Amniotic epithelial cell (primary cell): ENCODE measurements at places on chromosomes 6 and 20.

- no peak for DNase-seq
Observed at GRCh38 chr6:89069536-89070163, 10.9 kb upstream of the PNRC1 start.

- DNase-seq, result no peak
Observed at GRCh38 chr6:14447240-14447639, 329.7 kb downstream of the CD83 start.

DNA sequence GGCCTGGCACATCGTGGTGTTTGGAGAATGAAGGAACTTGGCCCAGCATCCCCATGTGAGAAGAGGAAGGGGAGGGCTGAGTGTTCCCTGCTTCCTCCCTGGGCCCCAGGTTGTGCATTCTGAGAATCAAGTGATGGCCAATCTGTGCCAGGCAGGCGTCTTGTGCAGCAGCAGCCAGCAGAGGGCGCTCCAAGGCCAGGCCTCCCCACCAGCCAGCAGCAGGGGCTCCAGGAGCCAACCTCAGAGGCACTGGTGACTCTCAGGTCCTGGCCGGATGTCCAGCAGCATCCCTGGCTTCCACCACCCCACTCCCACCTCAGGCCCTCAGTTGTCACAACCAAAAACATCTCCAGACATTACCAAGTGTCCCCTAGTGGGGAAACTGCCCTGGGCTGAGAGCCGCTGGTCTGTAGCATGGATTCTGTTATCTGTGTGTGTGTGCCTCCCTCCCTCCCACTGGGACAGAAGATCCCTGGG is 192.0 kb downstream of the PREX1 start:
- DNase-seq, result peak; percentile 42

DNA sequence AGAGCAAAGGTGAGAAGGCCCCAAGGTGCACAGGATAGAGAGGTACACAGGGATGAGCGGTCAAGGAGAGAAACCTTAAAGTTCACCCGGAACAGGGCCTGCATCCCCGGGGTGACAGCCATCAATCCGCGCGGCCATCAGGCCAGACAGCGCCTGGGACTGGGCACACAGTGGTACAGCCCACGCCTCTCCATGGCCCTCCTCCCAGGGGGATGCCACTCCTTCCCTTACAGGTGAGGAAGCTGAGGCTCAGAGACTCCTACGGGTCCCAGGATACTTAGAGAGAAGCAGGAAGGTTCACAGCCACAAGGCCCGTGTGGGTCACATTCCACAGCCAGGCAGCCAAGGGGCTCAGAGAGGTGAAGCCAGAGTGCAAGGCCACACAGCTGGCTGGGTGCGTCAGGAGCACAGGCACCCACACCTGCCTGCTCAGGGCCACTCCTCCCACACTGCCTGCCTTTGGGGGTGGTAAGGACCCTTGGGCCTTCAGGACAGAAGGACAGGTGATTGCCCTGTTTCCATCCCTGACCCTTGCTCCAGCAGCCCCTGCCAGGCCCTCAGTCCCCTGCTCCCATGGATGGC is 14.7 kb downstream of the FRMD1 start:
- no peak for DNase-seq

DNA sequence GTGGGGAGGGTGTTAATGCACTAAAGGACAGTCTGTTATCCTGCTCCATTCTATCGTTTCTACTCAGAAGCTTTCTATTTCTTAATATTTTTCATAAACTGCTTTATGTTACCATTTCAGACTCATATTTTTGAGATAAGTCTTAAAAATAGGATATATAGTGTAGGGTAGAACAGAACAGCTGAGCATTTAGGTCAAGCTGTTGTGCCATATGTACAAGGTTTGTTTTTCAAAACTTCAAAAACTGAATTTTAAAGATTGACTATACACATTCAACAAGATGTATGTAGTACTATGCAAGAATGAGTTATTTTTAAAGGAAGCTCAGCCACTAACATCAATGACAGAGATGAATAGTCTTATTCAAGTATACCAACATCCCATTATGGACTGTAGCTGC is 437.1 kb downstream of the PHF3 start:
- DNase-seq, result no peak

- no peak for DNase-seq
Observed at GRCh38 chr6:158752613-158753012, 66.6 kb downstream of the EZR start.

GRCh38 chr6:143620447-143620846 is 57.3 kb upstream of the PHACTR2 start:
- DNase-seq, result peak; percentile 75

DNA sequence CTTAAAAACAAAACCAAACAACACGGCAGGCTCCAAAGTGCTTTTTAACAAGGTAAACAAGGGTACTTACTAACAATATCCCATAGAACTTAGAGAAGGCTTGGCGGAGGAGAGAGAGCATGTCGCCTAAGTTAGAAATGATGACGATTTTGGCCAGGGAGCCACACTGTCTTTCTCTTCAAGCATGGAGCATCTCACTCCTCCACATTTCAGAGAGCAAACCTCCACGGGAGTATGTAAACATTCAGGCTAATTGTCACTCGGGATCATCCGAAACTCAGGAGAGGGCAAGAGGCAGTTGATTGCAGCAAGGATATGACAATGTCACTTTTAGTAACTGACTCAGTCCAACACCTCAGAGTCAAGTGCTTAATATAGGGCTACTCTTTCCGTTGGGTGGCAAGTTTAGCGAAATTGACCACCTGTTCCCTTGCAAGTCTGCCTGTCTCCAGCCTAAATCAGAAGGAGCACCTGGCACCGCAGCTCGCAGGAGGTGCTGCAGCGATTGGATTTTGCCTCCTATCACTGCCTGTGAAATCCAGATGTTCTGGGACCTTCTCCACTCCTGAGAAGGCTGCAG is 65.8 kb upstream of the RPS6KA2 start:
- DNase-seq, result no peak

- no peak for DNase-seq
Observed at GRCh38 chr20:57595041-57596030, 24.9 kb downstream of the ZBP1 start.

- no peak for DNase-seq
Observed at GRCh38 chr20:12773936-12774335, 234.8 kb upstream of the SPTLC3 start.

DNA sequence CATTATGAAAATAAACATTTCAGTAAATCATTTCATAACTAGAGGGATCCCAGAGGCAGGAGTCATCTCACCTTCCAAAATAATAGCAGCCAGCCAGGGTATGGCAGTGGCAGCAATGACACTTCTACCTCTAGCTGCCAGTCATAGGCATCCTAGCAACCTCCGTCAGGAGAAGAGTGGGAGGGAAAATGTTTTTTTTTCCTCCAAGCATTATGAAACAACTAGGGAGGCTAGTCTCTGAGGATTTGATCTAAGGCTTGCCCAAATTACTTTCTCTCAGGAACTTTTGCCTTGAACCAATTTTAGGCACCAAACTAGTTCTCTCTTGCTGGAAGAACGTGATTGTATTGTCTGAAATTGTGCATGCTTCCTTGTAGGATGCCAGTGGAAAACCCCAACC is 208.7 kb upstream of the PREP start:
- no peak for DNase-seq

DNA sequence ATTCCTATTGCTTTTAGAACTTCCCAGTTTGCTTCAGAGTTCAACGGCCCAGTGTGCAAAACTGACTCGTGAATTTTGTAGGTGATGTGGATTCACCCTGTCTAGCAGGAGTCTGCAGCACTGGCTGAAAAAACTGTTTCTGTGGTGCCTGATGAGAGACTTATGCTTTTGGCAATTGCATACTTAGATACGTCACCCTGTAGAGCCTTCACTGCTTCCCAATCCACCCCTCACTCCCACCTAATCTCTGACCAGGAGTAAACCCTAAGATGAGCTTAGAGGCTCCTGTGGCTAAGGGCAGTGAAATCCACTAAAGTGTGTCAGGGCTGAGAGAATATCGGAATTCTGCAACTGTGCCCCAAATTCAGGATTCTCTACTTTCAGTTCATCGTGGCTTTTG is 14.3 kb downstream of the RPP21 start:
- DNase-seq, result no peak

DNA sequence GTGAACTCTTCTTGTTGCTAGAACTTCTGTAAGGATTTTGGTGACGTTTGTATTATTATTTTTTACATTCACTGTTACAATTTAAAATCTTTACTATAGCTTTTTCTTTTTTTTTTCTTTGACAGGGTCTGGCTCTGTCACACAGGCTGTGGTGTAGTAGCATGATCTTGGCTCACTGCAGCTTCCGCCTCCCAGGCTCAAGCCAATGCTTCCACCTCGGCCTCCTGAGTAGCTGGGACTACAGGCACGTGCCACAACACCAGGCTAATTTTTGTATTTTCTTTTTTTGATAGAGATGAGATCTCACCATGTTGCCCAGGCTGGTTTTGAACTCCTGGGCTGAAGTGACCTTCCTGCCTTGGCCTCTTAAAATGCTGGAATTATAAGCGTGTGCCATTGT is 21.2 kb downstream of the HECA start:
- DNase-seq, result no peak

GRCh38 chr6:166307082-166308032 is 835 bp downstream of the PRR18 start:
- DNase-seq, result no peak

GRCh38 chr6:82086944-82087343 is 160.6 kb downstream of the IBTK start:
- DNase-seq, result no peak

DNA sequence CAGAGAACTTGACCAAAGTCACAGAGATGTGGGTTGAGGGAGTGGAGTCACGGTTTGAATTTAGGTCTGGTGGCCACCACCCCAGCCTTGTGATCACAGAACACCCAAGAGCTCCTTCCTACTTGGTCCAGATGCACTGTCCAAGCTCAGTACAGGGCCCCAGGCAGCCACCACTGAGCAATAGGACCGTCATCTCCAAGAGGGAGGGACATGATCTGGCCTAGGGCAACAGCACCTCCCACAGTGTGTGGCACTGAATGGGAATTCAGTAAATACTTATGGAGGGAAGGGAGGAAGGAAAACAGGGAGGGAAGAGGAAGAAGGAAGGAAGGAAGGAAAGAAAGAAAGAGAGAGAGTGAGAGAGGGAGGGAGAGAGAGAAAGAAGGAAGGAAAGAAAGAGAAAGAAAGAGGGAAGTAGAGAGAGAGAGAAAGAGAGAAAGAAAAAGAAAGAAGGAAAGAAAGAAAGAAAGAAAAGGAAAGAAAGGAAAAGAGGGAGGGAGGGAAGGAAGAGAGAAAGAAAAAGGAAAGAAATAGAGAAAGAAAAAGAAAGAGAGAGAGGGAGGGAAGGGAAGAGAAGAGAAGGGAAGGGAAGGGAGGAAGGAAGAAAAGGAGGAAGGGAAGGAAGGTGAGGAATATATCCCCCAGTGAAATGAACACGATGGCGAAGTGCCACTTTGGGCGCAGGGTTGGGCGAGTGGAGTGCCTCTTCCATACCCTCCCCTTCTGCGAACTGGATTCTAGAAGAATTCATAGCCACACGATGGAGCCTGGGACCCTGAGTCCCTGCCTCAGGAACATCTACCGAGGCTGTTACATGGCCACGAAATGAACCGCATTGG is 243.7 kb downstream of the TFAP2C start:
- no peak for DNase-seq

GRCh38 chr20:58864346-58864745 is 11.8 kb downstream of the GNAS start:
- no peak for DNase-seq

GRCh38 chr20:53735536-53736050 is 142.0 kb upstream of the ZNF217 start:
- DNase-seq, result peak; percentile 99

DNA sequence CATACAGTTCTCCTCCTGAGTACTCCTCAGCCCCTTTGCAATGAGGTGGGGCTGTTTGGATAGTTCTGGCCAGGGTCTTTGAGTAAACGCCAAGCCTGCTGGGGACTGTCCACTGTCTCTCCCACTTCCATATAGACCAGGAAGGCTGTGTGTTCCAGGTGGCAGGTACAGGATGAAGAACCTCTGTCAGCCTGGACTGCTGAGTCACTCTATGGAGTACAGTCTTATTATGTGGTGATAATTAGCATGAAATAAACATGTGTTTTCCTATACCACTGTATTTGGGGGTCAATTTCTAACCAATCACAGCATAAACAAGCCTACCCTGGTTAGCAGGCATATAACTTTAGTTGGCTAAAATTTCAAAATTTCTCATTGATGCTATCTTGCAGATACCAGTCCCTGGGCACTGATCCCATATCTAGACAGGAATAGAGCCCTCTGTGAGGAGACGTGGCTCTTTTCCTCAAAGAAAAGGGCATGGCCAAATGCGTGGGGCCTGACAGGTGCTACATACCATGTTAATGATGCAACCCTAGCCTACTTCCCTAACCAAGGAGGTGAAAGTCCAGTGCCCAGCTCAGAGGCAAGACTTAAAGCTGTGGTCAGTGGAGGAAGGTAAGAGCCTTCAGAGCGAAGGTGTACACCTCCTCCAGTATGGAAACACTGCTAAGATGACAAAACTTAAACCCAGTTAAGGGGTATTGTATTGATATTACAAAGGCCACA is 4.5 kb upstream of the ALDH8A1 start:
- no peak for DNase-seq

GRCh38 chr20:46368902-46369268 is 37.5 kb downstream of the ELMO2 start:
- no peak for DNase-seq
